Hepatic stellate cell (primary cell): ENCODE measurements at places on chromosomes 5 and 9.

GRCh38 chr9:90741036-90741435 is 60.6 kb upstream of the SYK start:
- DNase-seq, result no peak

GRCh38 chr5:115418788-115419187 is 122.3 kb upstream of the CCDC112 start:
- DNase-seq, result no peak

- DNase-seq, result no peak
Measured at GRCh38 chr5:135651156-135651555, 72.4 kb upstream of the CXCL14 start.

DNA sequence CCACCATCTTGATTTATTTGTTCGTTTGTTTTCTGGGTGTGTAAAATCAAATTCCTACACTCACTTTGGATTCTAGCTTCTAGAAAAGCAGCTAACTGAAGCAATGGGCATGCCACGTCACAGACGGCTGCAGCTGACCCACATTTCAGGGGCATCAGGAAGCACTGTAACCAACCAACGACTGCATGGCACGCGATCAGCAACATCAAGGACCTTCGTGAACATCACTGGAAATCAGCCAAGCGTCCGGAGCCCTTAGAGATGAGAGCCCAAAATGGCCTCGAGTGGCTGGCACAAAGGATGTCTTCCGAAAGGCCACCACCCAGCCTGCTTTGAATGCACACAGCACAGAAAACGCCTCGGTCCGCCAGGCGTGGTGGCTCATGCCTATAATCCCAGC is 191.1 kb downstream of the OLFM1 start:
- DNase-seq, result no peak

DNA sequence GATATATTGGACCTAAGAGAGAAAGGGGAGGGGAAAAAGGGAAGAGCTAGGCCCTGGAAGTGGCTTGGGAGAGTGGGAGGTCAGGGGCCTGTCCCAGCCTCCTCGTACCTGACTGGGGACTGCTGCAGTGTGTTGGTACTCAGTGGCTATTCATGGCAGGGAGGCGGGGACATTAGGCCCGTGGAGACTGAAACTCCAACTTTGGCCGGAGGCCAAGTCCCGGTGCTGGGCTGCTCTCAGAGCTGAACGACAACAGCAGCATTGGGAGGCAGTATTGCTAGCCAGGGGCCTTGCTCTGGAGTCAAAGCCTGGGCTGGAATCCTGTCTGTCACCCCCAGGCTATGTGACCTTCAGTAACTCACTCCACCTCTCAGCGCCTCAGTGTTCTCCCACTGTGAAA is 37.8 kb downstream of the NEURL1B start:
- DNase-seq, result no peak
